ENCODE measurements at places on chromosomes 11 and 22.
A peak's percentile ranks its signal among the peaks of the same experiment; 100 is the strongest.

DNA sequence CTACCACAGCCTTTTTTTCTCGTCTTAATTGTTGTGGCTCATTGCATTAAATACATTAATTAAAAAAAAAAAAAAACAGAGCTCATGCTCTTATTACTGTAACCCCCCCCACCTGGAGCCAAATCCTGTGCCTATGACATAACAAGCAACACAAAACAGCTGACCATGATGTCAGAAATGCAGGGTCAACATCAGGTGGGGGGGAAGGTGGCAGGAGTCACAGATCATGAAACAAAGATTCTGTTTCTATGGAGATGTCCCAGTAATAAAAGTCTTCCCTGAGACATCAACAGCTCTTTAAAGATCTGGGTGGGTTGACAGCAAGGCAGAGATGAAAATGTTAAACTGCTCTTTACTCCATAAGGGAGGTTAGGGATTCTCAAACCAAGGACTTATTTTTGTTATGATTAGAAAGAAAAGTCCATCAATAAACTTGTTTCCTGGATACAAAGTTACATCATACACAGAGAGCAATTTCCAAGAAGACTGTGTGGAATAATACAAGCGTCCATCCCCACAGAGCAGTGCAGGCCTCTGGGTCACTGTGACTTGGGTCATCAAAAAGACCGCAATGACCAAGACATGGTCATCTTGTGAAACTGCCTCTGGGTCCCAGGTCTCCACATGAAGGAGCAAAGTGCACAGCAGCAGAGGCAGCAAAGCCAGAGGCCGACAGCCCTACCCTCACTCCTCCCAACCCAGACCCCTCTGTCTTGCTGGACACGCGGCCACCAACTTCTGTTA is 42.7 kb upstream of the CYP2D6 start:
- DNase-seq = no peak

- DNase-seq = no peak
These were observed 3.4 kb upstream of the ZC3H12C start for GRCh38 chr11:110089617-110090282.

GRCh38 chr11:4025248-4025966 is 69.2 kb upstream of the RRM1 start:
- DNase-seq = no peak

DNA sequence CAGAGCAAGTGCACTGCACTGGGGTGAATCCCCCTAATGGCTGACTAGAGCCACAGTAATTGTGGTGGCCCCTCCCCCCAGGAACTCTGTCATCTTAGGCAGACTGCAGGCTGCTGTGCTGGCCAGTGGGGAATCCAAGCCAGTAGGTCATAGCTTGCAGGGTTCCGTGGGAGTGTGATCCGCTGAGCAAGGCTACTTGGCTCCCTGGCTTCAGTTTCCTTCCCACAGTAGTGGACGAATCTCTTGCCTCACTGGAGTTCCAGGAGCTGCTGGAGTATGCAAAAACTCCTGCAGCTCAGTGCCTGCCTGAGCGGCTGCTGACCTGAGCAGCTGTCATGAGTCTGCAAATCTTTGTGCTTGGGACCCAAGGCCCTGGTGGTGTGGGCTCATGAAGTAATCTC is 13.2 kb downstream of the OOSP3 start:
- DNase-seq = no peak

DNA sequence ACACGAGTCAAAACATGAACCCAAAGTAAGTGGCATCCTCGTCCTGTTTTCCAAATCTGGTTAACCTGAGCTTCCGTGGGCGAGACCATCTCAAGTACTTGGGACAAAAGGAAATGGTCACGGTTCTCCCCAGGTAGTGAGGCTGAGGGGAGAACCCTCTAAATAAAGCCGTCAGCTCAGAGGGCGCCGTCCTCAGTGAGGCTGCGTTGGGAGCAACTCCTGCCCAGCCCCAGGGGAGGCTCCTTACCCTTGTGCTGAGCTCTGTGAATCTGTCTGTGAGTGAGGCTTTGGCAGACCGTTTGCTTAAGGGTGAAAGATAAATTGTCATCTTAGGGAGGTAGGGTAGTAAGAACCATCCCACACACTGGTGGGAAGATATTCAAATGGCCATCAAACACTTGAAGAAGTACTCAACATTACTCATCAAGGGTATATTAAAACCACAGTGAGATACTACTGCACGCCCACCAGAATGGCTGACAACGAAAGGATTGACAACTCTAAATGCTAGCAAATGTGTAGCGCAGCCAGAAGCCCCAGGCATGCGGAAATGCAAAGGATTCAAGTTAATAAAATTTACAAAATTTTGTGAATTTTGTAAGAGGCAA is 321.0 kb downstream of the TBC1D22A start:
- no peak for DNase-seq

DNA sequence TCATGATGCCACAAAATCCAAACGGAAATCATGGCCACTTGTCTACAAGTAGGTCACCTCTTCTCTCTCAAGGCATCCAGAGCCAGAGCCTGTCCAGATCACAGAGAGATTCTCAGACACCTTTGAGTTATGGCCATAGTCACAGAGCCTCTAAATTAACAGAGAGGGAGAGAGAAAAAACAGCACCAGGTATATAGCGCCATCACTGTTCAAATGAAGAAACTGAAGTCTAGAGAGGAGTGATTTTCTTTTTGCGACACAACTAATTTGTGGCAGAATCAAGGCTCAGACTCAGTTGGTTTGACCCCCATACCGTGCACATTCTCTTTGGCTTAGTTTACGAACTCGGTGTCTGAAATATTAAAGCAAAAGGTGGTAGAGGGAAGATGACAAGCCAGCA is 512.9 kb downstream of the NTM start:
- DNase-seq = no peak

DNA sequence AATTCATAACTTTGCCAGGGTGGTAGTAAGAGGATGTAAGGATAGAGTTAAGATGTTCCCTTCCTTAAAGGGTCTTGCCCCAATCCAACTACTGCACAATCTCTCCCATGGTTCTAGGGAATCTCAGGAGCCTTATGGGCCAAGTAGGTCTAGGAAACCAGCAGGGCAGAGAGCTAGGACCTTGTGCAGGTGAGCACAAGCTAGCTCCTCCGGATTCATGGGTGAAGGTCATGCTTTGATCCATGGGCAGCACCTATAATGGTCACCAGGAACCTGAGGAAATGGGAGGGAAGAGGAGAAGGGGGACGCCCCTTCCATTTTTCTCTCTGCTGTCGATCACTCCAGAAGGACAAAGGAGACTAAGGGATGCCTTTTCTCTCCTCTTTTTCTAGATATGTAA is 16.8 kb downstream of the KCNJ11 start:
- DNase-seq = peak; percentile 42

DNA sequence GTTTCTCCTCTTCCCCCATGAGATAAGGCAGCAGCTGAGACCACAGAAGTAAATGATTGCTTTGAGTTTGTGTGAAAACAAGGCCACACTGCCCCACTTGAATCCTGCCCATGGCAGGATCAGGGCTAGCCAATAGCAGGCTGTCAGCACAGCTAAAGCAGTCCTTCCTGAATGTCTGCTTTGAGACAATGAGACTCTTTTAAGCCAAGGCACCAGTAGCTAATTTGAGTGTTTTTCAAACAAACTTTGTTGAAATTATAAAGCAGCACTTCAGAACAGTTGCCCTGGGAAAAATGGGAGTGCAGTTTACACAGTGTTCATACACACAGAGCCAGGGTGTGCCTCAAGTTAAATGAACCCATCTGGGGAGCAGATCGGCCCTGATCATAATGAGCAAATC is 103.5 kb upstream of the OR5AK2 start:
- DNase-seq = peak; percentile 18

DNA sequence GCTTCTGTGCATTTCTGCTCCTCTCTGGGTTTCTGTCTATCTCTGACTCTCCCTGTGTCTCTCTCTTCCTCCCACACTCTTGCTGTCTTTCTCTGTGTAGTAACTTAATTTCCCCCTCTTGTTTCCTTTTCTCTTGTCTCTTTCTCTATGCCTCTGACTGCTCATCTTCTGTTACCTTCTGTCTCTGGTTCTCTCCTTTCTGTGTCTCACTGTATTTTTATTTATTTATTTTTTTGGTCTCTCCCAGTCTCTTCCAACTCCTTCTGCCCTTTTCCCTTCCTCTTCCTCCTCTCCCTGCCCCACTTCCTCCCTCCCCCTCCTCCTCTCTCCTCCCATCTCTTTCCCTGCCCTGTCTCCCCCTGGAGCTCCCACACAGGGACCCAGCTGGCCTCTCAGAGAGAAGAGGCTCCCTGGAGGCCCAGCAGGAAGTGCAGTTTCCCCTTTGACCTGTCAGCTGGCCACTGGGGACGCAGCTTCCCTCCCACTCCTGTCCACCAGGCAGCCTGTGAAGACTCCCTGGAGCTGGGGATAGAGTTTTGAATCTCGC is 38.3 kb upstream of the MYH9 start:
- peak; percentile 72 for DNase-seq

- no peak for DNase-seq
These were observed 34.9 kb upstream of the PCF11 start for GRCh38 chr11:83122050-83122449.

DNA sequence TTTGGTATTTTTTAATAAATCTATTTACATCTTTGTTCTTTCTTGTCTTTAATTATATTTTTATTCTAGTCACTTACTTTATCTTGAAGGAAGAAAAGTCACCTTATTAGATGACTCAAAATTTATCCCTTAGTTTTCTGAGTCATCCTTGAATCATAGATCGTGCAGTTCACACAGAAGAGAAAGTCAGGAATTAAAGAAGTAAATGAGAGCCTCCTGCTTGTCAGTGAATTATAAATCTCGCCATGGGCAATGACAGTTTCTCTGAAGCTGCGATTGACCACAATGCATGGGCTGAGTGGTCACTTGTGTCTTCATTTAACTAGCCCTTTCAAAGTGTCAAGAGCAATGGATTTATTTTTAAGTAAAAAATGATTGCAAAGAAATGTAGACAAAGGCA is 91.2 kb downstream of the LUZP2 start:
- DNase-seq = no peak

GRCh38 chr11:94106716-94107115 is 21.9 kb upstream of the PANX1 start:
- DNase-seq = no peak

DNA sequence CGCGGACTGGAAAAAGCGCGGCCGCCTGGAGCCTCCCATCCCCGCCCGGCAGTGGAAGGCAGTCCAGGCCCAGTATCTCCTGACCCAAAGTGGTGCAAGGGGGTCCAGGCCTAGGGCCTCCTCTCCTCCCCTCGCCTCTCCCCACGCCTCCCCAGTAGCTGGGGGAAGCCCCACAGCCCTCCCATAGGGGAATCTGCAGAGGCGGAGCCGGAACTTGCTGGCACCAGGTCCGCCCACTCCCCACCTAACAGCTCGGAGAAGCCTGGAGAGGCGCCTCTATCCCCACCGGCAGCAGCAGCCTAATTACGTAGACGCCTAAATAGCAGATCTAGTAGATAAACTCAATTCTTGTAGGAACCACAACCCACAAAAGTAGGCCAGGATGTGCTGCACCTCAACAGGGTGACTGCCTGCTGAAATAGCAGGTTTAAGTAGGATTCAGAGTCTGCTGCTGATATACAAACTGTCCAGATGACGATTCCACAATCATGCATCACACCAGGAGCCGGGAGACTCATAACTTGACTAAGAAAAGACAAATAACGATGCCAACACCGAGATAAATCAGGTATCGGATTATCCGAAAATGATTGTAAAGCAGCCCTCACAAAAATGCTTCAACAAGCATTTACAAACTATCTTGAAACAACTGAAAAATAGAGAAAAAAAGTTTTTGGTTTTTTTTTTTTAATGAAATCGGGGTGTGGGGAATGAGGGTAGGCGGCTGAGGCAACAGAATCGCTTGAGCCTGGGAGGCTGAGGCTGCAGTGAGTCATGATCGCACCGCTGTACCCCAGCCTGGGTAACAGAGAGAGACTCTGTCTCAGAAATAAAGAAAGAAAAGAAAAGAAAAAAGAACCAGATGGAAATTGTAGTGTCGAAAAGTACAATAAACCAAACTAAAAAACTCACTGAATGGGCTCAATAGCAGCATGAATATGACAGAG is 11.4 kb upstream of the BRD1 start:
- no peak for DNase-seq

GRCh38 chr22:20656516-20656901 is 117.4 kb upstream of the SERPIND1 start:
- no peak for DNase-seq

DNA sequence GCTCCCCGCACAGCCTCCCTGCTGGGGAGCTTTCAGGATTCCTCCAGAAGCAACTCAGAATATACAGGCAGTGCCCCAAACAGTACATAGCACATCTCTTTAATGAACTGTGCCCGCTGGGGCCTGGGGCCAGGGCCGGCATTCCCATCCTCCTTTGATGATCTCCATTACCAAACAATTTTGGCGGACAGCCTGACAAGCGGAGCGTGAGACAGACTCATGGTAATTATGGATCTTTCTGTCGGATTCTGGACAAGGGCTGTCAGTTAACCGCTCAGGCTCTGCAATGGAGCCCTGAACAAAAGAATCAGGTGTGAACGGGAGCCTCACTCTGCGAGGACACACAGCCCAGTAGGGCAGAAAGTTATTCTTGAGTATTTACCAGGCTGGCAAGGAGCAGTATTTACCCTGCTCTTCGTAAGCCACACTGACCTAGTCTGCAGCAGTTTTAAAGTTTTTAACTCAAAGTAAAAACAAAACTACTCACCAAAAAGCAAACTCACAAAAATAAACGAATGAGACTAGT is 174.0 kb downstream of the TBC1D22A start:
- no peak for DNase-seq

- no peak for DNase-seq
These were observed 142.3 kb downstream of the NXPE2 start for GRCh38 chr11:114820621-114821020.

- no peak for DNase-seq
These were observed 23.6 kb upstream of the SLC25A1 start for GRCh38 chr22:19201869-19202798.

- DNase-seq = no peak
These were observed 22.8 kb upstream of the NAP1L4 start for GRCh38 chr11:3014943-3015342.

GRCh38 chr22:27131346-27131745 is 474.0 kb downstream of the MIAT start:
- DNase-seq = no peak

- no peak for DNase-seq
These were observed 121.5 kb upstream of the RCN1 start for GRCh38 chr11:31969359-31969702.

GRCh38 chr11:43747130-43747802 is 66.7 kb downstream of the HSD17B12 start:
- peak; percentile 92 for DNase-seq

DNA sequence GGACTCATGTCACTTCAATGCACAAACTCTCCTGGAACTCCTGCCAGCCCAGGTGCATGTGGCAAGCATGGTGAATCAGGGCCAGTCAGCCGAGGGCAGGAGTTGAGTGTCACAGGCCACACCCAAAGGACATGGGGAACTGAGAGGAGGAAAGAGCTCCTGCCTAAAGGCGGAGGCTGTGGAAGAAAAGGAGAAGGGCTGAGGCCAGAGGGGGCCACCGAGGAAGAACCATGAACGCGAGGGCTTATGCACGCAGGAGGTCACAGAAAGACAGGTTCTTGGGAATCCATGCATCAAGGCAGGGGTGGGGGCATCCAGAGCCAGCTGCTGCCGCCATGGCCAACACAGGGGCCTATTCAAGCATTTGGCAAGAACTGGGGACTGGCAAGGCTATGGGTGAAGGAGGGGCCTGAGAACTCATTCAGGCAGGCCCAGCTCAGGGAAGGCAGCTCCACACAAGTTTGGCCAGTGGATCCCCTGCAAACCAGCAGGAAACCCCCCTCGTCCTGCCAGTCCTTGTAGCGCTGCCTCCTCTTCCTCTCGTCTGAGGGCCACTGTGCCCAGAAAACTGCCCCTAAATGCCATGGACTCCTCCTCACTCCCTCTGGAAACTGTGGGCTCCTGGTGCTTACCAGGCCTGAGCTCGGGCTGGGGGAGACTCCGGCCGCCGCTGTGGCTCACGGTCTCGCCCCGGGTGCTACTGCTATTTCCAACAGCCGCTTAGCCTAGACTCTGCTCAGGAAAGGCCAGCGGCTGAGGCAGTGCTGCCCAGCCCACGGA is 15.4 kb downstream of the PPM1F start:
- no peak for DNase-seq

Measured in OCI-M1 (cell line).